NCI-H187 treated with DMSO at 0.1 percent for 48 hours (cell line): ENCODE measurements at places on chromosomes 5 and 9.

DNA sequence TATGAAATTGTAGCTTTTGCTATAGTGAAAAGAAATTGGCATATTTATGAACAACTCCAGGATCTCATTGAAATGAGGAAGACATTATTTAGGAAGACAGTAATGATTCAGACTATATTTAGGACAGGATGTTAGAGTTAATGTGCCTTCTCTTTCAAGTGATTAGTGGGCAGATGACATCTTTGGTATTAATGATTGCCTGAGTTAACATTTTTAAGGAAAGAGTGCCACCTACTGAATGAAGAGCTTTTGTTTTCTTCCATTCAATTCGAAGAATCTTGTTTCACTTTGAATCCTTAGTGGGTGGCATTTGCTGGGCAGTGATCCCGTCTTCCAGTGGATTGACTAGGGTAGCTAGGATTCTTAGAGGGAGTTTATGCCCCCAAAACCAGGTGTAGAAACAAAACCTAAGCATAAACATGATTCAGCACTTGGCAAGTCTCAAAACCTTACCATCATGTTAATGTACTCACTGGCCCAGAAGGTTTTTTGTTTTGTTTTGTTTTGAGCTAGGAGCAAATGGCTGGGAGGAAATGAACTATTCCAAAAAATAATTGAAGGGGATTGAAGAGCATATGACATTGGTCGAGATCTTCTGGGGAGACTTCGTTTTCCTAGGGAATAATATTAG lies 23.2 kb downstream of the MAP3K1 start:
- DNase-seq: no peak

DNA sequence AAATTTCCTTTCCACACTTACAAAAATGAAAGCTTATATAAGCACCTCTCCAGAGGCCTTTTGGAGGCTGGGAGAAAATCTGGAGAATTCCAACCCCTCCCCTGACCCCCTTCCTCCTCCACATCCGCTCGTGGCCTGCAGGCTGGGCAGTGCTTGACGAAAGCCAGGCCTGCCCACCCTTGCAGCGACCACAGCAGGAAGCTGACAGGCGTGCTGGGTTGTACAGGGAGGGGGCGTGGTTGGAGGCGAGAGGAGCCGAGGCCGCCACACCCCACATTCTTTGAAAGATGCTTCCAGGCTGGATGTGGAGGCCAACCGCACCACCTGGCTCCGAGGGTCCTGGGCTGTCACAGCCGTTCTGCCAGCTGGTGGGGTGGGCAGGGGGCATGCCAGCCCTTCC lies 47.8 kb upstream of the IER5L start:
- no peak for DNase-seq

DNA sequence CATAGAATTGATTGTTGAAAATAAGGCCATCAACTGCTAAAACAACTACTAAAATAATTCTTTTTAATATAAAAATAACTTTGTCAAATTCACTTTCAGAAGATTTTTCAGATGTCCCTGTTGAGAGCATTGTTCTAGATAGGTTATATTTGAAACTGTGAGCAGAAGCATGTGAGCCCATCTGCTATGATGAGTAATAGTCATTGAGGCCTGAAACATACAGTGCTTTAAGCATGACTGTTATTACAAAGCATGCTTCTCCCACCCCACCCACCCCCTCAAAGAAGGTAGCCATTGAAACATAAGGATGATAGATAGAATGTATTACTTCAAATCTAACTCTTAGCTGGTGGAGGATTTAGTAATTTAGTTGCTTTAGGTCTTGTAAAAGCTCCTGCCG lies 86.0 kb downstream of the UHRF2 start:
- DNase-seq: no peak

GRCh38 chr9:97484134-97484533 lies 17.3 kb upstream of the TMOD1 start:
- no peak for DNase-seq

DNA sequence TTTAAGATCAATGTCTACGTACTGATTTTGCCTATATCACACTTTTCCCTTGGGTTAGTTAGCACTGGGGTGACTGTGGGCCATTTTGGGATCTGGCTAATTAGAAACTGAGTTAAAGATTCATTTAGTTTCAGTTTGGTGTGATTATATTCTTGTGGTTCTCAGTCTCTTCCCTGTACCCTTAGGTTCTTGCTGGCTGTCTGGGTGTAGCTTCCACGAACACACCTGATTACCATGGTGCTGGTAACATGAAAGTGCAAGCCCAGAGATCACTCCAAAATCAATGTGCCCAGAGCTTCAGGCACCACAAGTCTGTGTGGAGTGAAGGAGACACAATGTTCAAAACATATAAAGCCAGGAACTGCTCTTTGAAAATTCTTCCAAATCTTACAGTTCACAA lies 248.1 kb downstream of the PDE4D start:
- no peak for DNase-seq

DNA sequence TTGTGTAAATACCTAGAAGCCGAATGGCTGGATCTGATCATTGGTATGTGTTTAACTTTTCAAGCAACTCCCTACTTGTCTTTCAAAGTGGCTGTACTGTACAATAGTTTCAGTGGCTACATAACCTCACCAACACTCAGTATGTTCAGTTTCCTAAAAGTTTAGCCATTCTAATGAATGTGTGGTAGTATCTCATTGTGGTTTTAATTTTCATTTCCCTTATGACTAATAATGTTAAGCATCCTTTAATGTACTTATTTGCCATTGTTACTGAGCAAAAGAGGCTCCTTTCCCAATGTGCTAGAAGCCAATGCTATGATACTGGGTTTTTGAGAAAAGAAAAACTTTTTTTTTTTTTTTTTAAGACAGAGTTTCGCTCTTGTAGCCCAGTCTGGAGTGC lies 27.8 kb upstream of the ALDOB start:
- no peak for DNase-seq

GRCh38 chr5:122816756-122817155 lies 28.7 kb upstream of the SNX24 start:
- DNase-seq: no peak

GRCh38 chr5:83718195-83718825 lies 2.3 kb downstream of the HAPLN1 start:
- DNase-seq: peak; percentile 67

- DNase-seq: no peak
Observed at GRCh38 chr5:54397420-54397819, 58.1 kb upstream of the HSPB3 start.

GRCh38 chr9:126474786-126475485 lies 138.8 kb upstream of the LMX1B start:
- DNase-seq: no peak

DNA sequence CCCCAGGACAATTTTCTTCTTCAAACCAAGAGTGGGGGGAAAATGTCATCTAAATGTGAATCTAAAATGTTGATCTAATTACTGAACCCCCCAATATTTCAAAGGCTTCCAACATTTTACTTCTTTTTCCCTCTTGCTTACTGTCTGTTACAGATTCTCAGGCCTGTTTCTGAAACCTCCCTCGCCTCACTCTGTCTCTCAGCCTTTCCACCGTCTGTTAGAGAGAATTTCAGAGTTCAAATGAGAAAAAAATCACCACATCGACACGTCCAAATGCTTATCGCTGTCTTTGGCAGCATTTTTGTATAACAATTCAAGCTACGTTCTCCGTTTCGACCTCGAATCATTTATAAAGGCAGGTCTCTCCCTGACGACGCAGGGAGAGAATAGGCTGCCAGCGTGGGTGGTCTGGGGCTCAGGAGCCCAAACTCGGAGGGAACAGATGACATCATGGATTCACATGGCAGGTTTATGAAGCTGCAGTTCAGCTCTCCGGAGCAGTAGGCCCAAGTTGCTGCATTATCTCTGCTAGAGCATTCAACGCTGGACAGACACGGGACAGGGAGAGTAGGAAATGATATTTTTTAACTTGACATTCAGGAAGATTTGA lies 139.8 kb downstream of the GAS1 start:
- DNase-seq: no peak

DNA sequence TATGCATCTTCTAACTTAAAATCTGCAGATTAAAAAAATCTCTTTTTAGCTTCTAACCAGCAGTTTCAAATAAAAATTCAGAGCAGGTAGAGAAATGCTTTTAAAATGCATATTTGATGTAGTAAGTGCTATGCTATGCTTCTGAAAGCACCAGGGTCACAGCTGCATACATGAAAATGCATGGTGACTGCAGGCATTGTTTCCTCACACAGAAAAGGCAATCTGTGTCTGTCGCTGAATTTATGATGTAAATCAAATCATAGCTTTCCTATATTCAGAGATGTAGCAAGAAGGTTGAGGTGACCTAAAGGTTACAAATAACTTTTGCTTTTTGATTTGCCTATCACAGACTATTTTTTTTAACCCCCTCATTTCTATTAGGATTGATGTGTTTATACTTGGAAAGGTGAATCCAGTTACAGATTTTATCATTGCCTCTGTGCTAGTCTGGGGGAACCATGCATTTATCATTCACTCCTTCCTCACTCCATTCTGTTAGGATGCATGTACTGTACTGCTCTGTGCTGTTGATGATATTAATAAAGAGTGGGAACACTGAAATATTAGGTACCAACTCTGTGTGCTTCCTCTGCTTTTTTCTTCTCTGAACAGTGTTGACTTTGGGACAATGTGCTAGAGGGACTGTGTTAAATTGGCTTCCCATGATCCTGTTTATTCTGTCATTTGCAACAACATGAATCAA lies 65.6 kb downstream of the FOCAD start:
- DNase-seq: no peak

DNA sequence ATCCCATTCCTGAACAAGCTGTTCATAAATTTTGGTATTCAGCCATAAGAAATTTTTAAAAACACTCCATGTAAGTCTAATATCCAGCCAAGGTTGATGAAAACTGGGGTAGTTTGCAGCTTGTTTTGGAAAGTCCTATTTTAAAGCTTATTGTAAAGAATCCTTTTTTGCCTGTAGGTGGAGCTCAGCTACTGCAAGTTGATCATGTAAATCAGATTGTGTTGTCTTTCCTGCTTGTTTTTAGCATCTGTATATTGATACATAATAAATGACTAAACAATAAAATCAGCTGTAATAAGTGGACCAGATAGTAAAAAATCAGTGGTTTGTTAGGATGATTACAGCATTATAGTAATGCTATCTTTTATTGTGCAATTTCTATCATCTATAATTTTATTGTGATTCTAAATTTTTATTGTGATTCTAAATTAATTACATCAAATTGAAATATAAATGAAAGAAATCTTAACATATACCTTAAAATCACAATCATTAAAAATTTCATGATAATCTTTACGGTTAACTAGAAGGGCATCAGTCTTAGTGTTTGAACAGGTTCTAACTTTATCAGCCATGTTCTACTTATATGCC lies 42.4 kb downstream of the CWC27 start:
- DNase-seq: no peak
